ENCODE measurements at places on chromosomes 5 and 9.

DNA sequence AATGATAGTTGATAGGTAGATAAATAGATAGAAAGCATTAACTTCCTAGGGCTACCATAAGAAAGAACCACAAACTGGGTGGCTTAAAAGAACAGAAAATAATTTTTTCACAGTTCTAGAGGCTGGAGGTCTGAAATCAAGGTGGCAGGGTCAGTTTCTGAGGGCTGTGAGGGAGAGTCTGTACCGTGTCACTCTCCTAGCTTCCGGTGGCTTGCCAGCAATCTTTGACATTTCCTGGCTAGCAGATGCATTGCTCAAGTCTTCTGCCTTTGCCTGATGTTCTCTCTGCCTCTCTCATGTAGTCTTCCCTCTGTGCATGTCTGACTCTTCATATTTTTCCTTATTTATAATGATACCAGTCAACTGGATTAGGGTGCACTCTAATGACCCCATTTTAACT, 1132.7 kb downstream of the CDH9 start:
- no peak for DNase-seq

DNA sequence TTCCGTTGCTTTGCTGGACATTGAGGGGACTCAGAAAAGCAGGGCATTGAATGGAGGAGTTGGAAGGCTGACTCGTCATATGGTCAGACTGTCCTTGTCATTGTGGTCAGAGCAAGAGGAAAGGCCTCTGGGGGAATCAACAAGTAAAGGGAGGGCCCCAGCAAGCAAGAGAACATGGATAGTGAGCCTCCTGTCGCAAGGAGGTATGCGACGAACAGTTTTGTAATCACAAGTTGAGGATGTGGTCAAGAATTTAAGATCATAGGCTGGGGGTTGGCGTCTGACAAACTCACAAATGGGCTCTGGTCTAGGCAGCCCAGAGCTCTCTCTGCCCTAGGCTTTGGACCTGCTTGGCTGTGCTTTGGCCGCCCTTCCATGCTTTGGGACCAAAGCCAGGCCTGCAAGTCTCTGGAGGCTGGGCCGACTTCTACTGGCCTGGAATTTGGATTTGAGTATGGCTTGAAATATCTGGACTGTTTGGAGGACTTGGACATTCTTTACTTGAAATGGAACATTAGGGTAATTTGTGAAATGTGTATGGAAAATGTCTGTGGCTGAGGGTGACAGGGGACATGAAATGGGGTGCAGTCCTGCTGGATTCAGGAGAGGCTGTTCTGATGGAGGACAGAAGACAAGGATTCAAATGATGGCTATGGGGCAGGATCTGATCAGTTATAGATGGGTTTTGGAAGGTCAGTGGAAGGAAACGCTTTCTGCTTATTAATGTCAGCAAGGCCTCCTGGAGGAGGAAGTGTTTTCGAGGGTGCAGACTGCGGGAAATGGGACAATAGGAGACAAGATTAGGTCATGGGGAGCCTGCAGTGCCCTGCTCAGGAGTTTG, 19.2 kb upstream of the NDST1 start:
- DNase-seq, result no peak

DNA sequence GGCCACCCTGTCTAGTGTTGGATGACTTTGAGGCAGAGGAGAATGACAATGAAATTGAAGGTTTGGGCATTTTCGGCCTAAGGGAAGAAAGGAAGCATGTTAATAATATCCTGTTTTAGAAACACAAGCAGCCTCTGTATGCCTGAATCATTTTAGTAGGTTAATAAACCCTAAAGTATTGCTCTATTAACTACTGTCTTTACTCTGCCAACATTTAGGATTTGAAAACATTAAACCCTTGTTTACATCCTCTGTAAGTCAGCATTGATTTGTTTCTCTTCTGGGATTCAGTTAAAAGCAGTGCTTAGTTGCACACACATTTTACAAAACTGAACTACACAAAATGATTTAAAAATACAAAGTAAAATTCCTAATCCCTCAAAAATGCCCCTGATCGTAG, 358.9 kb downstream of the ARRDC3 start:
- no peak for DNase-seq

GRCh38 chr5:132708645-132709044, 28.7 kb downstream of the KIF3A start:
- no peak for DNase-seq

DNA sequence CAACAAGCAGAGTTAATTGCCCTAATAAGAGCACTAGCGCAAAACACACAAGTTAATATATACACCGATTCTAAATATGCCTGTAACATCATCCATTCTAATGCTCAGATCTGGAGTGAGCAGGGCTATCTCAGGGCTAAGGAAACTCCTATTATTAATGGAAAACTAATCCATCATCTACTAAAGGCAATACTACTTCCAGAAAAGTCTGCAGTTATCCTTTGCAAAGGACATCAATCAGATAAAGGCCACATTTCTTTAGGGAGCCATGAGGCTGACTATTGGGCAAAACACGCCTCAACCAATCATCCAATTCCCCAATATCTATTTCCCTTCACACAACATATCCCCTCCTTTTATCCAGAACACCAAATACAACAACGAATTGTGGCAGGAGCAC, 1032.3 kb upstream of the NUDT12 start:
- DNase-seq, result no peak

DNA sequence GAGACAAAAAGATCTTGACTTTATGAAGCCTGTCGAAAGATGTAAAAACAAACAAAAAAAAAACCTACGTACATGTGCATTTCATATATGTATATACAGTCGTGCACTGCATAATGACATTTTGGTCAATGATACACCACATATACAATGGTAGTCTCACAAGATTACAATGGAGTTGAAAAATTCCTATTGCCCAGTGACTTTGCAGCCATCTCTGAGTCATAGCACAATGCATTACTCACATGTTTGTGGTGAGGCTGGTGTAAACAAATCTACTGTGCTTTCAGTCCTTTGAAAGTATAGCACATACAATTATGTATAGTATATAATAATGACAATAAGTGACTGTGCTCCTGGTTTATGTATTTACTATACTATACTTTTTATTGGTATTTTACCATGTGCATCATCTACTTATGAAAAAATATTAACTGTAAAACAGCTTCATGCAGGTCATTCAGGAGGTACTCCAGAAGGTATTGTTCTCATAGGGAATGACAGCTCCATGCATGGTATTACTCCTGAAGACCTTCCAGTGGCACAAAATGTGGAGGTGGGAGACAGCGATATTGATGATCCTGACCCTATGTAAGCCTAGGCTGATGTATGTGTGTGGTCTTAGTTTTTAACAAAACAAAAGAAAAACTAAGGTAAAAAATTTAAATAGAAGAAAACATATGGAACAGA, 73.7 kb upstream of the FST start:
- no peak for DNase-seq

GRCh38 chr5:120405923-120406322, 58.2 kb upstream of the PRR16 start:
- DNase-seq, result no peak
